Stimulated activated CD8-positive, alpha-beta memory T cell treated with anti-CD3 and anti-CD28 coated beads, Interleukin-15, amount 100 ng/mL, for 48 hours (primary cell): ENCODE measurements at places on chromosomes 4 and X.

DNA sequence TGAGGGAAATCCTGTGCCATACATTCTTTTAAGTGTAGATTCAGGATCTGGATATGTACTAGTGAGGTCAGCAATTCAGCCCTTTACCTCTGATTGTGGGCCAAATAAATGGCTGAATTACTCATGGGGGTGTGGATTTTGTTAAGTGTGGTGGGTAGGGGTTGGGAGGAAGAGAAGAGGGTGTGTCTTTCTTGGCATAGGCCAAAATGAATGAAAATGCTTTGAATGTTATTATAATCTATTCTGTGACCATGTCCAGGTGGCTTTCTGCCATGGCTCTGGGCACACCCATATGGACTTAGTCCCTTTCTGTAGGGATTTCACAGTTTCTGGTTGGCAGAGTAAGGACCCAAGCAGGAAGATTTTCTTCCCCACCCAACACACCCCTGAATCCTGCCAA, 244.3 kb downstream of the CBR4 start:
- no peak for DNase-seq

DNA sequence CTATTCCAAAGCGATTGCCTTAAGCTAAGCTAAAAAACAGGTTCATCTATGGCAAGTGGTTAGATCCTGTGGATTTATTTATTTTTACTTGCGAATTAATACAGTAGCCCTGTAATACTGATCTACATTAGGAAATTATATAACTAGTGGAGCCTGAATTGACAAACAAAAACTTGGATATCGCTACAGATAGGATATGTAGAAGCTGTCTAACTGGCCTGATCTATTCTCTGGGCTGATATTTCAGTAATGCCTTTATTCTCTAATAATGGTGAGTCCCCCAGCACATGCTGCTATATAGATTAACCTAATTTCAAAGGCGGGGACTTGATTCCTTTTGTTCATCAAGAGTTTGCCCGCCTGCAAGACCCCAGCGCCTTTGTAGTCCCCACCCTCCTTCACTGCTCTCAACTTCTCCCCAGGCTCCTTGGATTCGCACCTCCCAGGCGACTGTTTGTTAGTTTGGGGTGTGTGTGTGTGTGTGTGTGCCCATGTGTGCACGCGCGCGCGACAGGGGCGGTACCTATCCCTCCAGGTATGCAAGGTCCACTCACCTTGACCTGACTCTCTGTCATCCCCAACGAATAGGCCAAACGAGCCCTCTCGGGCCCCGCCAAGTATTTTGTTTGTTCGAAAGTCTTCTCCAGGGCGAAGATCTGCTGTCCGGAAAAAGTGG, 3.8 kb downstream of the NKX6-1 start:
- no peak for DNase-seq

DNA sequence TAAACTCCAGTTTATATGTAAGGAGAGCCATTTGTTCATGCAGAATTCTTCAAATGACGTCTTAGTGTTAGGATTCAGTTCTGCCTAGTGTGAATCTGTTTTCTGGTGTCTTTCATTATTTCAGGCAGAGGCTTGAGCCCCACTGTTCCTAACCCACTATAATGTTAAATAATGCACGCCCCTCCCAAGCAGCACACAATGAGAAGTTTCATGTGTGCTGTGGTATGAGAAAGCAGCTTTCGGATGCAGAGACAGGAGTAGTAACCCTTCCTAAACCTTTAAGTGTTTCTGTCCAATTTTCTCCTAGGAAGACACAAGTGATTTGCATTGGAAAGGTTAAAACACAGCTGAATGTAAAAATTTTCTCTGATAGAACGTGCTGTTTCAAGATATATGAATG, 54.5 kb downstream of the TRIM2 start:
- DNase-seq = no peak

- no peak for DNase-seq
These were observed 1.1 kb upstream of the NXT2 start for GRCh38 chrX:109535578-109535977.

DNA sequence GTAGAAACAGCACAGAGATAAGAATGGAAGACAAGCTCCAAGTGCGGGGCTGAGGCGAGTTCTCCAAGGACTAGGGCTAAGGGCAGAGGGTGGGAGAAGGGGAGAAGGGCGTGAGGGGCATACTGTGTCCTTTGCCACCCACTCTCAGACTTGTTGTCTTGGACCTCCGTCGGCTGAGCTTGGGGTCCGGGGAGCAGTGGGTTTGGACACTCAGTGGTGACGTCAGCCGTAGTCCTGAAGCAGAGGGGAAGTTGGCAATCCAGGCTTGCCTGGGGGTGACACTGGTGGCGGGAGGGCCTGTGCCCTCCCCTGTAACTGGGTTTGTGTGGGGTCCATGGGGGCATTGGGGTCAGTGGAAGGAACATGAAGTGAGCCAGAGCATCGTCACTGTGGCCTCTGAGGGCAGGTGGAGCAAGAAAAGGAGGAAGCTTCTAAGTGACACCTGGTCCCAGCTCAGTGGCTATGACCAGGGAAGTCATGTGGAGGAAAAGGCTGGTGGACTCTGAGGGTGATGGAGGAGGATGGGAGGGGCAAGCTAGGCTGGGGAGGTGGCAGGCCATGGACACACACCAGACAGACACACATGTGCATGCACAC, 17.6 kb downstream of the CD99 start:
- DNase-seq = no peak

- DNase-seq = no peak
These were observed 12.1 kb upstream of the TENM3 start for GRCh38 chr4:182231080-182231479.

DNA sequence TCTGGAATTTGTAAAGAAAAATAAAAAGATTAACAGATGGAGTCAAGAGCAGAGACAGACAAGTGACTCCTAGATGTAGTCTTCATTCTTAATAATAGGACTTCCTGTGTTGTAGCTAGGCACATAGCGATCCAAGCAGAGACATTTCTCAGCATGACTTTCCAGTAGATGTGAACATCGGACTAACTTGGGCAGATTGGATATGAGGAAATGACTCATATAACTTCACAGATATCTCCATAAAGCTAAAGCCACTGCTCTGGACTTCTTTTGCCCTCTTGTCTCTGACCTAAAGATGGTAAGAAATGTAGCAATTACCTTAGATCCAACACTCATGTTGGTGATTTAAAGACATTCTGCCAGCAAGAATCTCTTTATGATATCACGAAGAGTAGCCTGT, 131.7 kb downstream of the EPHA5 start:
- DNase-seq = no peak

DNA sequence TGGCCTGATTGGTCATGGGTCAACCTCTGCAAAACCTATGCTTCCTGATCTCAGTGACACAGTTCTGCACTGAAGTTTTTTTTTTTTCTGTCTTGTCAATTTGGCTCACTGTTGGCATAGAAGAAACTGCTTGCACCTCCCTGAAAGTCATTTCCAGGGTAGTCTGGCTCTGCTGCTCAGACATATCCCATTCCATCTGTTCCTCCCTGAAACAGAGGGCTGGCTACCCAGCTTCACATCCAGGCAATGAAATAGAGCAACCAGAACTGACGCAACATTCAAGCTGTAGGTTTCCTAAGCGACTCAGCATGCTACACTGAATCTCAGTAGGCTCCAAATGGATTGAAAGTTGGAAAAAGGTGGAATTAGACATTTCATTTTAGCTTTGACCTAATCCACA, 176.8 kb upstream of the MBNL3 start:
- DNase-seq = no peak

DNA sequence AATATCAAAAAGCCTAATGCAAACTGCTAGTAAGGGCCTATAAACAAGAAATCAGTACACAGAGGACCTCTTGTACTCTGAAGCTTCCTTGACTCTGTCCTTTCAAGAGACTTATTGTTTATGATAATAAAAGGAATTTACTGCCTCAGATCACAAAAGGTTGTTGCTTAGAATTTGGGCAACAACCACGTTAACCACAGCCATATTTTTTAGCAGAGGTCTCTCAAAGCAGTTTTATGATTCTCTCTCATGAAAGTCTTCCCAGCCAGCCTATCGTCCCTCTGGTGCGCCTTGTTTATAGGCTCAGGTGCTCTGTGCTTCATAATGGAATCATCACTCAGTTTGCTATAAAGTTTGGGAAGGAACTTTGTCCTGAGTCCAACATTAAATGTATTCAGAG, 270.6 kb downstream of the RCHY1 start:
- DNase-seq = no peak

GRCh38 chr4:54554339-54554990, 103.3 kb upstream of the KIT start:
- DNase-seq = no peak

DNA sequence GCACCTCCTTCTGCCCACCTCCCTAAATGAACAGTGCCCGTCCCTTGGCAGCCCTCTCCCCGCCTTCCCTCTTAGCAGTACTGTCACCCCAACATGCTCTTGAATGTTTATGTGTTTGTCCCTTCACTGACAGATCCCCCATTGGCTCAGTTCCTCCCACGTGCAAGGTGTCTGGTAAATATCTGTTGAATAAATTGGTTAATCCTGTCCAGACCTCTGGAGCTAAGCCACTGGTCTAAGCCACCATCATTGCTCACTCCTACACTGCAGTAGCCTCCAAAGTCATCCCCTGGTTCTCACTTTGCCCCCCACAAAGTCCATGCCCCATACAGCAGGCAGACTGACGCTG, 26.1 kb upstream of the MAN2B2 start:
- no peak for DNase-seq

- DNase-seq = no peak
These were observed 115.6 kb downstream of the CAMK2D start for GRCh38 chr4:113645771-113646441.
